ENCODE measurements at places on chromosomes 6 and 20.

- no peak for DNase-seq
These were observed 49.2 kb downstream of the PCNA start for GRCh38 chr20:5070570-5070969.

GRCh38 chr6:6724539-6725467 is 136.3 kb downstream of the LY86 start:
- DNase-seq = peak; percentile 3

GRCh38 chr6:5215799-5216198 is 45.0 kb downstream of the LYRM4 start:
- no peak for DNase-seq

GRCh38 chr6:30769853-30770524 is 25.6 kb upstream of the IER3 start:
- no peak for DNase-seq

DNA sequence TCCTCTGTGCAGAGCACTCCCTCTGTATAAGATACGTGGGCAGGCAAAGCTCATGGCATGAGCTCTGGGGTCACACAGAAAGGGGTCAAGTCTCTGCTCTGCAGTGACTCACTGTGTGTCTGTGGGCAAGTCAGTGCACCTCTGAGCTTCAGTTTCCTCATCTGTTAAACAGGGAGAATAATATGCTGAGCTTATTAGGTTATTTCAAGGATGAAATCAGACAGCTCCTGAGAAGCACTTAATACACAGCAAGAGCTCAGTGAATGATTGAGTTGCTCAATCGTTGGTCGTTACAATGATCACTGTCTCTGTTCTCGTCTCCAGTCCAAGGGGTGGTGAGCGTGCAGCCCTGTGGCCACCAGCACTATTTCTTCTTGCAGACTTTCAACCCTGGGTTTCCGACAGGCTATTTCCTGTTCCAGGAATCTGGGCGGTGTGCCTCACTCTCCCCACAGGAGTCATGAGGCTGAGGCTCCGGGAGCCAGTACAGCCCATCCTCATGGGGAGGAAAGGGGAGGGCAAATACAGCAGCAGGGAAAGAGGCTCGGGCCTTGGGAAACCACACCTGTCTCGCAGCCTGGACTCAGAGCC is 28.9 kb downstream of the KIAA1755 start:
- DNase-seq = no peak

GRCh38 chr6:26223650-26224546 is 136.7 kb downstream of the HFE start:
- no peak for DNase-seq

DNA sequence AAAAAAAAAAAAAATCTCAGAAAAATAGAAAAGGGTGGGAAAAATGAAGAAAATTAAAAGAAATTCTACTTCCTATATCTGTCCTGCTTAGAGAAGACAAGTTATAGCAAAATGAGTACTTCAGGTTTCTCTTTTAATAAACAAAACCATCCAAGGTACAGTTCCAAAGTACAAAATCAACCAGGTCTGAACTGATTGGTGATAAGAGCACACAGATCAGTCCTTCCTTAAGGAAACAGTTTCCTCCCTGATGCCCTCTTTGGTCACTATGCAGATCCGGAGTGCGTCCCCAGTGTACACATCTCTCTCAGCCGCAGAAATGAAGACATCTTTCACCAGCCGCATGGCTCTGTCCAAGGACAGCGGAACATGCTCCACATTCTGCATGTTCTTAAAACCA is 18.1 kb downstream of the PSMB1 start:
- no peak for DNase-seq

DNA sequence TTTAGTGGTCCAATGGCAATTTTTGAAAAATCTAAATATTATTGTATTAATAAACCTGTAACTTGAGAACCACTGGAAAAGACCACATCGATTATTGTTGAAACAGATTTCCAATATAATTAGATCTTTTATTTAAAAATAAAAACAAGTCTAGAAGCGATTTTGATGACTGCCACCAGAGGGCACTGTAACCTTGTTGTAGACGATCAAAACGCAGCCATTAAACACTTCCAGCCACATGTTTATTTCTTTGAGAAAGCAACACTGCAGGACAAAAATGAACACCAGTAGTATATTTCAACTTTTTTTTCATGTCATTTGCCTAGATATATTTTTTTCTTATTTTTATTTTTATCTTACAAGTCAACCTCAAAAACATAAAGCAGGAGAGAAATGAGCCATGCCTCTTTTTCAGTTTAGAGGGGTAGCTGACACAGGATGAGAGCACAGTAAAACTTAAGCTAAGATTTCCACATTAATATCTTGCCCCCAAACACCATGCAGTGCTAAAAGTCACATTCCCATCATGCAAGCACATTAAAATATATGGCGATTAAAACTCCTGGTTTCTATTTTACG is 115.4 kb downstream of the OPRM1 start:
- peak; percentile 46 for DNase-seq

- DNase-seq = no peak
These were observed 172.8 kb upstream of the SYNDIG1 start for GRCh38 chr20:24296477-24297261.

GRCh38 chr20:63056236-63057170 is 49.7 kb upstream of the BHLHE23 start:
- no peak for DNase-seq

DNA sequence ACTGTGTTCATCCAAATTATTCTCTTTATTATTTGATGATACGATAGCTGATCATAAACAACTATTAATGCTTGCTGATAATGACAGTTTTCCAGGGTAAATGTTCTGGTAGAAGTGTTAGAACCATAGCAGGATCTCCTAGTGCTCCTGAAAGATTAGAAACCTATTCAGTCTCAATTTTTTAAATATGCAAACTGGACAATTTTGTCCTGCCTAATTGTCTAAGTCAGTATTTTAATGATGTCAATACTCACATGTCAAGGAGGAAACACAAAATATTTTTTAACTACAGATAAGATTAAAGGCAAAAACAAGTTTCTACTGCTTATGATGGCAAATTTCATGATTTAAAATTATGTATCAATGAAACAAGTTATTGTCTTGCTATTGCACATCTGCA is 233.9 kb downstream of the RFPL4B start:
- no peak for DNase-seq

GRCh38 chr20:24948939-24949679 is at the start of gene CST7:
CST7 (plus strand) TSS chr20:24949269; CDS start chr20:24949506, 237 bp downstream.
- peak; percentile 81 for DNase-seq

- no peak for DNase-seq
These were observed 128.2 kb upstream of the BEND3 start for GRCh38 chr6:107243471-107243870.

DNA sequence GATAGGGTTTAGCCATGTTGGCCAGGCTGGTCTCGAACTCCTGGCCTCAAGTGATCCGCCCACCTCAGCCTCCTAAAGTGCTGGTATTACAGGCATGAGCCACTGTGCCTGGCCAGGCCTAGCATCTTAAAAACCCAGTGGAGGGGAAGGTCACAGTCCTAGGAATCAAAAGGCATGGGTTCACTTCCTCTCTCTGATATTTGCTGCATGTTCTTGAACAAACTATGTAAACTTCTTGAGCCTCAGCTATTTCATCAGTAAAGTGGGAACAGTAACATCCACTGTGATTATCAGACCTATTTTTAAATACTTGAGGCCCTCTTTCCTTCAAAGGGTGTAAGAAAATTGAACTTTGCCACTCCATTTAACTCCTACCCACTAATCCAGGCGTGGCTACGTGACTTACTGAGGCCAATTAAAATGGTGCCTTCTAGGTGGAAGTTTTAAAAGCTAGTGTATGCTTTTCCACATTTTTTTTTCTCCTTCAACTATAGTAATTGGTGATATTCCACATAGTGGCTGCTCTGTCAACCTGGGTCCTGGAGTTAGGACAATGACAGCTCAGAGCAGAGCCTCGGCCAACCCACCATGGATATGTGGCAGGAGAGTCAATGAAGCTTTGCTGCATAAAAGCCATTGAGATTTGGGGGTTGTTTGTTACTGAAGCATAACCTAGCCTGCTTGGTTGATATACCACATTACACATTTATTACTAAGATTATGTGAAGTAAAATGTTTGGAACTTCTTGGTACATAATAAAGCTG is 32.2 kb upstream of the IER3 start:
- DNase-seq = no peak

GRCh38 chr6:140661691-140662090 is 1287.2 kb upstream of the CITED2 start:
- DNase-seq = no peak

DNA sequence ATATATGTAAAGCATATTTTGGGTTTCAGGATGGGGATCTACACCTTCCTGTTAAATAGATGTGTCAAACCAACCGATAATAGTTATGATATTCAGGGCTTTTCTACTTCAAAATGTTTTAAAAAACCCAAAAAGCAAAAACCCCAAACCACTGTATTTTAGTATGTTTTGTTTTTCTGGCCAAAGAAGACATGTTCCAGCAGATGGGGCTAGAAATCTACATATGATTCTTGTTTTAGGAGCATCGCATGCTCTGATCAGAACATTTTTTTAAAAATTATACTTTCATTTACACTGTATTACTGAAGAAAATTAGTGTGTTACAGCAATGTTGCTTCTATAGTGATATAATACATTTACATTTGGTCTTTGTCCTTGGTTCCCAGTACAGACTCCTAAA is 11.0 kb downstream of the RMND1 start:
- no peak for DNase-seq

- no peak for DNase-seq
These were observed 30.8 kb upstream of the MPC1 start for GRCh38 chr6:166413491-166413951.

GRCh38 chr6:62236784-62237183 is 49.2 kb downstream of the KHDRBS2 start:
- DNase-seq = no peak

GRCh38 chr6:111791415-111791814 is 81.8 kb downstream of the FYN start:
- no peak for DNase-seq

GRCh38 chr6:126341126-126341525 is 1.2 kb downstream of the CENPW start:
- no peak for DNase-seq

DNA sequence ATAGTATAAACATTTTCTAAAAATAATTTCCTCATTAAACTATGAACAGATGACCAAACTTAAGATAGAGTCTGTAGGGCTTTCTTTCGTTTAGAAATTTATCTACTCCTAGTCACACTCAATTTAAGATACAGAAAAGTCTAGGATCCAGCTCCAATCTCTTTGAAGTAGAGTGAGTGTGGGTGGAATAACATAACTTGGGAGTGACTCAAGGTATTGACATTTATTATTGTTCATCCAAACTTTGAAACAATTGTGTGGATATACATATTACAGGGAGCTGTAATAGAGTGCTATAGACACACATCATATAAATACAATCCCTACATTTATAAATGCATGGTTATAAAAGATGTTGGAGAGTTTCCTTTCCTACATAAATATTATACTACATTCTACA is 715.2 kb upstream of the MANEA start:
- no peak for DNase-seq

- no peak for DNase-seq
These were observed at the start of gene FAM83B for GRCh38 chr6:54846243-54846856. FAM83B (plus strand) TSS chr6:54846771; CDS start chr6:54870247, 23,476 bp downstream.

DNA sequence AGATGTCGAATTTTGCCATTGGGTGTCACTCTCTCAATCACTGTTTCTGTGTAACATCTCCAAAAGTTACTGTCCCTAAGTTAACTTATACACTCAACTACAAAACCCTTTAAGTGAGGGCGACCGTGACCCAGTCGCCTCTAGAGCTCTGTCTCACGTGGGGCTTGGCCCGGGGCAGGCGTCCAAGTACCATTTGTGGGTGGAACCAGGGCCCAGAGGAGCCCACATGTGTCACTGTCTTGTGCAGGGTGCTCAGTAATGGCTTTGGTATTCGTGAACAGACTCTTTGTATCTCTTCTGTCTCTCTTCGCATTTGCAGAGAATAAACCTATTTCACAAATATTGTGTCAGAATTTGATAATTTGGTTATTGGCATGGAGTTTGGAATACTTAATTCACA is 109.9 kb upstream of the THBS2 start:
- no peak for DNase-seq

DNA sequence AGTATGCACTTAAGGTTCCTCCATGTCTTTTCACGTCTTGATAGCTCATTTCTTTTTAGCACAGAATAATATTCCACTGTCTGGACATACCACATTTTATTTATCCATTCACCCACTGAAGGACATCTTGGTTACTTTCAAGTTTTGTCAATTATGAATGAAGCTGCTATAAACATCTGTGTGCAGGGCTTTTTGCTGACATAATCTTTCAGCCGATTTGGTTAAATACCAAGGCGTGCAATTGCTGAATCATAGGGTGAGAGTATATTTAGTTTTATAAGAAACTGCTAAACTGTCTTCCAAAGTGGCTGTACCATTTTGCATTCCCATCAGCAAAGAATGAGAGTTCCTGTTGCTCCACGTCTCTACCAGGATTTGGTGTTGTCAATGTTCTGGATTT is 44.9 kb upstream of the PHACTR2 start:
- no peak for DNase-seq

DNA sequence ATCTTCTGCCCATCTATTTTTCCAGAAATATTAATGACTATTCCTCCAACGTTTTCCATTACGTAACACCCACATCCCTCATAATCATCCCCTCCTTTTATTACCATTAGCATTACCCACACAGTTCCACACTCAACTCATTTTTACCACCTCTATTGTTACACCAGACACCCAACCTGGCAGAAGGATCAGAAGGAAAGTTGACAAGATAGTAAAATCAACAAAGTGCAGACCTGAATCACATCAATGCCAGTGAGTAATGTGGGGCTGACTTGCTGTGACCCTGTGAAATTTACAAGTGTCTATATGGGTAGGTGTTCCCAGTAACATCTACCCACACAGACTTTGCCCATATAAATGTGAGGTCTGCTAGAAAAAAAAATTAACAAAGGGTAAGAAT is 568.2 kb downstream of the MAFB start:
- no peak for DNase-seq

DNA sequence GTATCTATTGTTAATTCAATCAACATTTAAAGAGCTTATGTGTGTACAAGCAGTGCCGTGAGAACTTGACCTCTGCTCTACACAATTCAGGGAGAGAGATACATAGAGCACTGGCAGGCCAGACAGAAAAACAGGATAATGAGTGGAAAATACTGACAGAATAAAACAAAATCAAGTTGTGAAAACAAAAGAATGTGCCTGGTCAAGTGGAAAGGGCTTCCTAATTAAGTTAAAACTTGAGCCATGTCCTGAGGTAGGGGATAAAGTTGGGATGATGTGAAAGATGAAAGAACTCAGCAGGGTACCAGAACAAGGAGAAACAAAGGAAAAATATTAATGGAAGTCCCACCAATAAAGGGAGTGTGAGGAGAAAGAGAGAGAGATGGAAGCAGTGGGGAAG is 672.8 kb downstream of the GRIK2 start:
- no peak for DNase-seq

- no peak for DNase-seq
These were observed 156.1 kb downstream of the COL21A1 start for GRCh38 chr6:56091159-56091869.

- DNase-seq = no peak
These were observed 72.3 kb downstream of the OR2B2 start for GRCh38 chr6:27839626-27840475.

All from activated CD8-positive, alpha-beta memory T cell treated with anti-CD3 and anti-CD28 coated beads for 1 hour (primary cell).